ENCODE measurements at places on chromosomes 11 and 22.

DNA sequence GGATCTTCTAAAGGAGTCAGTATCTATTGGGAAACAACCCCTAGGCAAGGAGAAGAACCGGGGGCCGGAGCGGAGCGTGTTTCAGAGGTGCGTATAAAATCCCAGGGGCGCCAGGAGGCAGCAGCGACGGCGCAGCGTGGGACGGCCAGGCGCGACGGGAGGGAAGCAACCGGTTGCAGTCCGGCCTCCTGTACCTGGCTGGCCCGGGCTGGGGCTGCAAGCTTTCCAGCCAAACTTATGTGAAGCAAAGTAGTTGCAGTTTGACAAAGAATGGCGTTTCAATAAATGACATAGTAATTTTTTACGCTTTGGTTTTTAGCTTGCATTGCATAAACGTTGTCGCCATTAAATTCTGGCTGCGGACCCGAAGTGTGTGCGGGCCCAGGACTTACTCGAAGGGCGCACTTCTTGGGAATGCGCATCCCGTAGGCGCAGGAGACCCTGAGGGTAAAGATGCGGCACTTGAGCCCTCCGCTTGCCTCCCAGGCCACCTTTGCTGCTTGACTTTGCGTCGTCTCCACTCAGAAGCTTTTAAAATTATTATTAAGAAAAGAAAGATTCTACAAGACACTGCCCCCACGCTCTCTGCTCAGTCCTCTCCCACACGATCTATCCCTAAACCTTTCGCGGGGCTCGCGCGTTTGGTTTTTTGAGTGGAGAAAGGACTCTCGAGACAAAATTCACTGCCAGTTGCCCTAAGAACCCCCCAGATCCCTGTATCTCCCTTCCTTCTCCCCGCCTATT lies 1.6 kb upstream of the WT1 start:
- DNase-seq, result no peak

DNA sequence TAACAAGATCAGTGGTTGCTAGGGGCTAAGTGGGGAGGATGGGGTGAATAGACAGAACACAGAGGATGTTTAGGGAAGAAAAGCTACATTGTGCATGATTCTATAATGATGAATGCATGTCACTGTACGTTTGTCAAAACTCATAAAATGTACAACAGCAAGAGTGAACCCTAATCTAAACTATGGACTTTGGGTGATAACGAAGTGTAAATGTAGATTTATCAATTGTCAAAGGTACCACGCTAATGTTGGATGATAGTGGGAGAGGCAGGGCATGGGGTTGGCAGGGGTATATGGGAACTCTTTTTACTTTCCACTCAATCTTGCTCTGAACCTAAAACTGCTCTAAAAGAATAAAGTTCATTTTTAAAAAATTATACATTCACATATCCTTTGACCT lies 21.3 kb upstream of the SLC5A1 start:
- no peak for DNase-seq

DNA sequence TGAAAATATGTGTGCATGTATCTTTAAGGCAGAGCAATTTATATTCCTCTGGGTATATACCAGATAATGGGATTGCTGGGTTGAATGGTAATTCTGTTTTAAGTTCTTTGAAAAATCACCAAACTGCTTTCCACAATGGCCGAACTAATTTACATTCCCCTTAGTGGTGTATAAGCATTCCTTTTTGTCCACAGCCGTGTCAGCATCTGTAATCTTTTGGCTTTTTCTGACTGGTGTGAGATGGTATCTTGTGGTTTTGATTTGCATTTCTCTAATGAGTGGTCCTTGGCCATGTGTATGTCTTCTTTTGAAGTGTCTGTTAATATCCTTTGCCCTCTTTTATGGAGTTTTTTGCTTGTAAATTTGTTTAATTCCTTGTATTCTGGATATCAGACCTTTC lies 24.3 kb downstream of the CCDC15 start:
- DNase-seq, result no peak

- no peak for DNase-seq
Measured at GRCh38 chr11:36033082-36033751, 89.4 kb downstream of the LDLRAD3 start.

- DNase-seq, result no peak
Measured at GRCh38 chr22:21624880-21625791, 4.7 kb downstream of the YDJC start.

- DNase-seq, result peak; percentile 58
Measured at GRCh38 chr11:69918938-69919650, 99.9 kb upstream of the FGF3 start.

DNA sequence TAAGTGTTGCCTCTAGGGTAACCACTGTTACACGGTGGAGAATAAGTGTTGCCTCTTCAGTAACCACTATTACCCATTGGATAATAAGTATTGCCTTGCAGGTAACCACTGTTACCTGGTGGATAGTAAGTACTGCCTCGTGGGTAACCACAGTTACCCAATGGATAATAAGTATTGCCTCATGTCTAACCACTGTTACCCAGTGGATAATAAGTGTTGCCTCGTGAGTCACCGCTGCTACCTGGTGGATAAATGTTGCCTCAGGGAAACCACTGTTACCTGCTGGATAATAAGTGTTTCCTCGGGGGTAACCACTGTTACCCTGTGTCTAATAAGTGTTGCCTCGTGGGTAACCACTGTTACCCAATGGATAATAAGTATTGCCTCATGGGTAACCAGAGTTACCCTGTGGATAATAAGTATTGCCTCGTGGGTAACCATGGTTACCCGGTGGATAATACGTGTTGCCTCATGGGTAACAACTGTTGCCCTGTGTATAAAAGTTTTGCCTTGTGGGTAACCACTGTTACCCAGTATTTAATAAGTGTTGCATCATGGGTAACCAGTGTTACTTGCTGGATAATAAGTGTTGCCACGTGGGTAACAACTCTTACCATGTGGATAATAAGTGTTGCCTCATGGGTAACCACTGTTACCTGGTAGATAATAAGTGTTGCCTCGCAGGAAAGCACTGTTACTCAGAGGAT lies 12.3 kb upstream of the NXPE4 start:
- no peak for DNase-seq

GRCh38 chr22:49899530-49899929 lies 18.7 kb downstream of the ALG12 start:
- DNase-seq, result no peak

GRCh38 chr22:44837481-44837880 lies 85.1 kb downstream of the ARHGAP8 start:
- DNase-seq, result no peak

DNA sequence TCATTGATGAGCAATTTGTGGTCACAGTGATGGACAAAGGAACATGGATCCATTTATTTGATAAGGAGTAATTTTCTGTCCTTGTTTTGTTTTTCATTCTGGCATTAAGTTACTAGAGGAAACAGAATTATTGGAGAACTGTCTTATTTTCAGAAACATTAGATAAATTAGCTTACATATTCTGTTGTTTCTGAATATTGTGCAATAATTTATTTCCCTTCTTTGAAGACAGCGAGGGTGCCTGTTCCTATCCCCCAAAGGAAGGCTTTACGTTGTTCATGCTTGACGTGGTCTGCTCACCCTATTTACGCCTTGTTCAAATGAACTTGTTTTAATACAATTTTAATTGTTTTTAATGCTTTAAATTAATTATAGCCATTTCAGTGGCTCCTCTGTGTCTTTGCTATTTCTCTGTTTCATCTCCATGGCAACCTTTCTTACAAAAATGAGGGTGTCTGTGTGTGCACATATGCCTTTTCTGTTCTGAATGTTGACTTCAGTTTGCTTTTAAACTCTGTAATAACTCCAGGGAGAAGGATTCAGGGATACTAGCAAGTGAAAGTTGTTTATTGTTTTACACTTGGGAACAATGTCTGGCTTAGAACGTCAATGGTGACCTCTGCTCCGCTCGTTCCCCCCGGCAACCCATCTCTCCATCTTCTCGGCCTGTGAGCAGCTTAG lies 138.3 kb upstream of the PLET1 start:
- no peak for DNase-seq

Measured in stimulated activated CD4-positive, alpha-beta T cell treated with anti-CD3 and anti-CD28 coated beads, Interleukin-4, amount 100 ng/mL, for 48 hours (primary cell).